Activated CD4-positive, alpha-beta T cell treated with anti-CD3 and anti-CD28 coated beads for 1 hour (primary cell): ENCODE measurements at places on chromosomes 3 and 15.

- no peak for DNase-seq
These were observed 8.0 kb downstream of the MUC13 start for GRCh38 chr3:124926426-124927101.

DNA sequence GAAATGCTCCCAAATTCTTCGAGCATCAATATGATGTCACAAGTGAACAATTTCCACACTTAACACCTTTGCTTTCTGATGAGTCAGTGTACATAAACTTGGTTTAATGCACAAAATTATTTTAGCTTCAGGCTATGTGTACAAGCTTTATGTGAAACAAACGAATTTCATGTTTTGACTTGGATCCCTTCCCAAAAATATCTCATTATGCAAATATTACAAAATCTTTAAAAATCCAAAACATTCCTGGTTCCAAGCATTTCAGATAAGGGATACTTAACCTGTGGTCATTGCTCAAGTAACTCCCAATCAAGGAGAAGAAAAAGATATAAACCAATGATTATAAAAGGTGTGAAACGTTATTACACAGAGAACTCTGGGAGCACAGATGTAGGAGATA, 25.2 kb downstream of the RAB5A start:
- no peak for DNase-seq

GRCh38 chr3:24678021-24678420, 183.4 kb upstream of the THRB start:
- no peak for DNase-seq

DNA sequence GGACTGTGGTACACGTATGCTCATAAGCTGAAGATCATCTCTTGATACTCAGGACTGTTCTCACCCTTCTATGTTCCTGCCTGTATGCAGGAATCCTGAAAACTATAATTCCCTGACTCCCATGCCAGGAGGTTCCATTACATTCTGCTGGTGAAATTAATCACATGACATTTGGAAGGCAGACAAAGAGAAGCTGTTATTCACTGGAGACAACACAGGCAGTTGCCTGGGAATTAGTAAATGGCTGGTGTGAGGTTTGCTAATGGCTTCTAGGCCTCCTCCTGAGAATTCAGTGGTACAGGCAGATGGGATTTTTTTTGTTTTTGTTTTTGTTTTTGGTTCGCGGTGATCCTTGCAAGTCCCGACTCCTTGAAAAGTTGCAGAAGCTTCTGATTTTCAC, 91.4 kb downstream of the CTNNB1 start:
- no peak for DNase-seq

DNA sequence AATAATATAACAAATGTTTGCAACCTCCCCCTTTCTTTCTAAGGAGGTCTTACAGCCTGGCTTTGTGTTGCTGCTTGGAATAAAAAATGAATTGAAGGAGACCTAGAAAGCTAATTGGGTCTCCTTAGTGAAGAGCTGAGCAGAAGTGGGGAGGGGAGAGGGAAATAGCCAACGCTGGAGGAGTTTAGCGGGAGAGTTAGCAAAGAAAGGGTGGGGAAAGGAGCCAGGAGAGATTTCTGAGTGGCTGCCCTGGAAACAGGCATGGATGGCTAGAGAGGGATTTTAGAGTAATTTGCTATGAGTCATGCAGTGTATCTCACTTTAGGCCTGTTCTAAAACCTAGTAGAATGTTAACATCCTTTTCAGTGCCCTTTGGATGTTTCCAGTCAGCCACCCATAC, 45.2 kb upstream of the PFN2 start:
- DNase-seq, result no peak

DNA sequence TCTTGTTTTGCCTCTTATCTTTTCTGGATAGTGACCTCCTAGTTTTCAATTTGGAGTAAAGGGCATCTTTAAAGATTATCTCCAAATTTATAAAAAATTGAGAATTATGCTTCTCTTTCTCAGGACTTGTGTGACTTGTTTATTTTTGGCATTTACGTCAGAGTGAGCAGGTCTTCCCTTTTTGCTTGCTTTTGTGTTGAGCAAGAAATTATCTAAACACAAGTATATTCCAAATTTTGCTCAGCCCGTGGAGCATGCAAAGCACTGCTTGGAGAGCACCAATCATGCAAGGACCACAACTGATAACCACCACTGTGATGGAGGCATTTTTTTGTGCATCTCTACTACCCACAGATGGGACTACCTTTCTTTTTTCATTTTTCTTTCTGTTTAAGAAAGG, 7.1 kb downstream of the SLC25A26 start:
- DNase-seq, result no peak

- DNase-seq, result no peak
These were observed 89.3 kb downstream of the SLCO3A1 start for GRCh38 chr15:91942720-91943394.

GRCh38 chr3:156732261-156732660, 57.9 kb downstream of the TIPARP start:
- no peak for DNase-seq
